ENCODE measurements at places on chromosomes 11 and 22.

GRCh38 chr11:72932132-72932570 lies 117.9 kb downstream of the ATG16L2 start:
- DNase-seq: no peak

DNA sequence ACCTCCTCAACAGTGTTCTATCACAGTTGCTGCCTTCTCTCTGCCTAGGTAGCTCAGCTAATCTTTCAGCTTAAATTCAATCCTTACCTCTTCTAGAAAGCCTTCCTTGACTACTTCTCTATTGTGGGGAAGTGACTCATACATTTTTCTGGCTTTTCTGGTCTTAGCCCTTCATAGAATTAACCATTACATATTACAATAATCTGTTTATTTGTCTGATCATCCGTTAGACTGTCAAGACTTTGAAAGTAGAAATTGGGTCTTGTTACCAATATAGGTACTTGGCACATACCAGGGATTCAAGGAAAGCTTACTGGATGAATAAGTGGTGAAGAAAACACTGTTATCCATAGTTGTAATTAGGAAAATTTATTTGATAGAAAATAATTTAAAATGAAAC lies 89.6 kb downstream of the FANCF start:
- DNase-seq: no peak

DNA sequence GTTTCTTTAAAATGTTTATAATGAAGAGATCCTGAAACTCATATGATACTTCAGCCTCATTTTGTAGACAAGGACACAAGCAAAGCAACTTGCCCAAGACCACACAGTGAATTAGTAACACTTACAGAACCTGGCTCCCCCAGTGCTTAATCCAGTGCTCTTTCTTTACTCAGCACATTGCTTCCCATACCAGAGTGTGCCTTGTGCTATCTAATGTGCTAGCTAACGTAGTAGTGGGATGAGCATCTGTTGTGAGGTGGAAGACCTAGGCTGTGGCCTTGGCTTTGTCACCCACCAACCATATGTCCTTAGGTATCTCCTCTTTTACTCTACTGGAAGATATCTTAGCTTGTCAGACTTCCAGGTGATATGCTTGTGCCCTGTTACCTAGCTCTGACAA lies 5.1 kb downstream of the SPCS2 start:
- DNase-seq: no peak

DNA sequence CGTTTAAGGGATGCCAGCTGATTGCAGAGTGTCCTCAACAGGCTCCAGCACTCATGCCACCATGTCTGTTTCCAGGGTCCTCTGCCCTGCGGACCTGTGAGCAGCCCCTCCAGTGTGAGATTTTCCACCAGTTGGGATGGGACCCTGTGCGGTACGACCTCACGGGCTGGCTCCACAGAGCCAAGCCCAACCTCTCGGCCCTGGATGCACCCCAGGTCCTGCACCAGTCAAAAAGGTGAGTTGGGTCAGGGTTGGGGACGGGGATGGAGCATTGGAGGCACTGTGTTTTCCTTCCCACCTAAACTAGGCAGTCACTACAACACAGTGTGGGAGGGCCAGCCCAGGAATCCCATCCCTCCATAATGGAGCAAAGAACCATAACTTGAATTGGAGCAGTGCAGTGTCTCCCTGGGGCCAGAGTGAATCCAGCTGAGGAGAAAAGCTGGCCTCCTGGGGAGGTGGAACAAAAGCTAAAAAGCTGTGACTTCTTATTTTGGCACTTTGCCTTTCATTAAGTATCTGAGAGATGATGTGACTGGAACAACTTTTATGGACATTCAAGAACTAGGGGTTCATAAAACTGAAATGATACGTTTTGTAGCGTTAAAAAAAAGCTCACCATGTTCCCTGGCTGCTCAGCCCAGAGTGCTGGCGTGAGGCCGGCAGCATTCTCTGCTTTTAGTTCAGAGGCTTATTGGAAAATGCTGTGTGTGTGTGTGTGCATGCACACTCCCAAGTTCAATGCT lies 101.8 kb downstream of the MYO18B start:
- DNase-seq: no peak

DNA sequence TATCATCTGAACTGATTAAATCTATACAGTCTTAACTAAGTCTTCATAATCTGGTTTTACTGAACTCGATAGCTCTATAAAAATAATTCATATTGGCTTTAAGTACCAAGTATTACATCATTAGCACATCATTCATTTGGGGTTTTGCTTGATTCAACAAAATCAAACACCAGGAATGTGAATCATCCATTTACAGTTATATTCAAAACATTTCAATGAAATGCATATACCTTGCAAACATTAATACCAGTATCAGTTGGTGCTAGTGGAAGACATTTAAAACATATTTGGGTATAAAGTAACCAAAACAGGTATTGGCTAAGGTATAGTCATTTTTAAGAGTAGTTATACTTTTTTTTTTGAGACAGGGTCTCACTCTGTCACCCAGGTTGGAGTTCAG lies 12.2 kb upstream of the CCDC89 start:
- DNase-seq: no peak

GRCh38 chr22:41770715-41771468 lies 29.6 kb upstream of the CCDC134 start:
- DNase-seq: no peak

- DNase-seq: no peak
Measured at GRCh38 chr11:88039476-88040147, 135.6 kb downstream of the RAB38 start.

DNA sequence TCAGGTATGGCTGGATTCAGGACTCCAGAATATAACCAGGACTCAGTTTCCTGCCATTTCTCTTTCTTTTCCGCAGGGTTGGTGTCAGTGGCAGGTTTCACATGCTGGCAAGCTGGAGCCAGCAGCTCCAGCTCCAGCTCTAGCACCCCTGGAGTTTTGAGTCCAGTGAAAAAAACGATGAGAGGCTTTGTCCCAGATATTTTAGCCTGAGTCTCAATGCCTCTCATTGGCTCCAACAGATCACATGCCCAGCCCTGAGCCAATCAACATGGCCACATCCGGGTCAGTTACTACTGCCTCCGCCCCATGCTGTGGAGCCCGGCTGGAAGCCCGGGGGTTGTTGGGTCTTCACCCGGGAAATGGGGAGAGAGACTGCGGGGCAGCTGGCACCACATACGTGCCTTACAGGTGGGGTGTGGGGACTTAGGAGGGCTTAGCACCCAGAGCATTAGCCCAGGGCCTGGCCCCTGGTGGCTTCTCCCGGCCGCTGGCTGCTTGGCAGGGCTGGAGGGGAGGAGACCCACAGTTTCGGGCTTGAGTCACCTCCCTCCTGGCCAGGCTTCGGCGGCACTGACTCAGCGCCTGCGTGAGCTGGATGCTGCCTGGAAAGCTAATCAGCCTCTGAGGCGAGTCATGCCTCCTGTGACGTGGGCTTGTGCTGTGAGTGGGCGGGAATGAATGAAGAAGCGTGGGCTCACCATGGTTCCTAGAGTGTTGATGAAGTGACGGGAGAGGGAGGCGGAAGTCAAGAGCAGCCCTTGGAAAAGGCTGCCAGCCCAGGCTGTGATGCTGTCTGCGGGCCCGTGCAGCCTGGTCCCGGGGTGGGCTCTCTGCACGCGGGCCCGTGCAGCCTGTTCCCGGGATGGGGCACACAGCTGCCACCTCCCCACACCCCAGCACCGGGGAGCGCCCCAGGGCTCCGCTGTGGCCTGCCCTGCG lies 15.3 kb upstream of the MRTFA start:
- DNase-seq: peak; percentile 58

DNA sequence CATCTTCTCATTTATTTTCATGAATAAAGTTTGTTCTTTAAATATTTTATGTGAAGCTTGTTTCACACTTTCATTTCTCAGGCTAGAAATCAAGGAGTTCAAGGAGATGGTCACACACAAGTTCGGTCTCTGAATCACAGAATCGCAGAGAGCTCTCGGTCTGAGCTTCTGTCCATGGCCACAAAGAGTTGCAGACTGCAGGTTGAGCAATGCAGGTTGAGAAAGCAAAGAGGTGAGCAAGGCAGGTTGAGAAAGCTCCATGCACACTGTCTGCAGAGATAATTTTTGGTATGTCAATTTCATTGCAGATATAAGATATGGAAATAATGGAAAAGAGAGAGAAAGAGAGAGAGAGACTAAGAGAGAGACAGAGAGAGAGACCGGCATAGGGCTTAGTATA lies 32.9 kb upstream of the VWA5A start:
- DNase-seq: no peak

DNA sequence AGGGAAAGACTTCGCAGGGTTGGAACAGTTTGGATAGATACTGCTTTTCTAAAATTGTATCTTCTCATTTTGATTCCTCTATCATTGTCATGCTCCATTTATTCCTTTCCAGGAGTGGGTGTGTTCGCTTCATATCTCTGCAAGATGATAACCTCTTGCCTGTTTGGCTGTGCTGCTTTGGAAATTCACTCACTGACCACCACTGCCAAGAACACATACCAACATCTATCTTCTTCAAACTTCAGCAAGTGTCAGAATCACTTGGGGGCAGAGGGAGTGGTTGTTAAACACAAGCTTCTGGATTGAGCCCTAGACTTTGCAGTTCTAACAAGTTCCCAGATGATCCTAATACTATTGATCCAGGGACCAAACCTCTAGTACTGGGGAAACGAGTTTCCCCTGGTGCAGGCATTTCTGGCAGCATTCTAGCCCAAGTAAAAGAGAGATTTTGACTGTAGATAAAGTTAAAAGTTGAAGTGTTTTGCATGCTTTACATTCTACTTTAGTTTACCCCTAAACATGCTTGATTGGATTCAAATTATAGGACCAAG lies 11.5 kb upstream of the DKK3 start:
- no peak for DNase-seq

GRCh38 chr11:35116762-35117640 lies 22.0 kb upstream of the CD44 start:
- no peak for DNase-seq

- no peak for DNase-seq
Measured at GRCh38 chr11:125124618-125124992, 13.2 kb upstream of the TMEM218 start.

- no peak for DNase-seq
Measured at GRCh38 chr11:79458709-79459108, 17.9 kb upstream of the TENM4 start.

DNA sequence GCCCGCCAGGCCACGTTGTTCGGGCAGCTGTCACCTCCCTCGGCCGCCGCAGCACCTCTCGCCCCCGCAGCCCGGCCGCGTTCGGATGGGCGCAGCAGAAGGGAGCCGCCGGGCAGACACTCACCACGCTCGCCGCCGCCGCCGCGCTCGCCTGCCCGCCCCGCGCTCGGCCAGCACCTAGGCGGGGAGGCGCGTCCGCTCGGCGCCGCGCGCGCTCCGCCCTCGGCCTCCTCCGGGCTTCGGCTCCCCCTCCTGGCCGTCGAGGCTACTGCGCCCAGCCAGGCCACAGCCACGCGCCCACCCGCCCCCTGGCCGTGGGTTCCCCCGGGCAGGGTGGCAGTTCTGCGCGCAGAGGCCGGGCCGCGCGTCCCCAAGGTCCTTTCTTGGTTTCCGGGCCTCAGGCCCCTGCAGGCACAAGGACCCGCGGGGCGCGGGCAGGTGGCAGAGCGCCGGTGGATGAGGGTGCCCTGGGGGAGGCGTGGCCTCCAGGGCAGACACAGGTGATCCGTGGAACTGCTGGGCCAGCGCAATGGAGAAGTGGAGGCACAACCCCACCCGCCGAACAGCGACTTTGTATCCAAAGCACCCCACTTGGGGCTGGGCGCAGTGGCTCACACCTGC lies at the start of gene SLC25A22:
Gene SLC25A22 (minus strand): TSS at position 189 of the 621 bp plus-strand sequence. CDS start 3,275 bp downstream, outside the sequence.
- DNase-seq: peak; percentile 93

GRCh38 chr11:32729976-32730375 lies 64.5 kb downstream of the CCDC73 start:
- DNase-seq: no peak

DNA sequence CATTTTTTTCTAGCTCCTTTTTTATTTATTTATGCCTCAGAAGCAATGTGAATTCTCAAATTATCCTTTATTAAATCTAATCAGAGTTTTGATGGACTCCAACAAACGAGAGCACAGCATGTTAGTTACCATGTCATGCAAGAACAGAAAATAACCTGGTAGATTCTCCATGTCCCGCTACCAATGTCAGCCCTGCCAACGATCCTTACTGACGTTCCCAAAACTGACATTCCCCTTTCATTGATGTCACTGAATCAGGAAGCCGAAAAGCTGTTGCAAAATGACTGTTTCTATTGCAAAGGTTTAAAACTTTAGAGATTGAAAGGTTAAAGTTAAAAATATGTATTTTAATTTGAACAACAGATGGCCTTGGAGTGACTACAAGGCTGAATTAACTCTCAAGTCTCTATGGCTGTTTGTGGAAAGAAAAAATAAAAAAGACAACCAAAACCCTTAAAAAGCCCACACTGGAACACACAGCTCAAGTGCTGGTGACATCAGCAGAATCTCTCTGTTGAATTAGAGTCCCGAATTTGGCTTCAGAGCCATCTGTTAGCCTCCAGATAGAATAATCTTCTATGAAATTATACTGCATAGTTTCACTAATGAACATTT lies 96.8 kb downstream of the BDNF start:
- no peak for DNase-seq

DNA sequence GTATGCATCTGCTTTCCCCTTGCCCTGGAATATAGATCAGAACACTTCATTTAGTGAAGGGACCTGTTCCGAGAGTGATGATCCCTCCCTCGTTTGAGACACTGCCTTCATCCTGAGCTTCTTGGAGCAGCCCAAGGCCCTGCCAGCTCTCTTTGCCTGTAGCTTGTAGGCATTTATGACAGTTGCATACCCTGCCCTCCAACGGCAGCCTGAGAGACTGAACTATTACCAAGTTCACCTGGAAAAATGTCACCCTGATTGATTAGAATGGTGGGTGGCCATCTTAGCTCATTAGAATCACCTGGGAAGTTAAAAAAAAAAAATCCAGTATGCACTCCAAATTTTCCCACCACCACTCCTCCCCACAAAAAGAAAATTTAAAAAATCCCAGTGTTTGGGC lies 1.5 kb downstream of the MICAL3 start:
- no peak for DNase-seq

- DNase-seq: no peak
Measured at GRCh38 chr11:10454878-10455631, at the start of gene AMPD3. AMPD3 (plus strand) TSS chr11:10455264; CDS start chr11:10461520, 6,256 bp downstream.

- DNase-seq: no peak
Measured at GRCh38 chr11:46134061-46134460, 12.8 kb upstream of the PHF21A start.

GRCh38 chr11:72633068-72633467 lies 41.2 kb downstream of the PDE2A start:
- no peak for DNase-seq

DNA sequence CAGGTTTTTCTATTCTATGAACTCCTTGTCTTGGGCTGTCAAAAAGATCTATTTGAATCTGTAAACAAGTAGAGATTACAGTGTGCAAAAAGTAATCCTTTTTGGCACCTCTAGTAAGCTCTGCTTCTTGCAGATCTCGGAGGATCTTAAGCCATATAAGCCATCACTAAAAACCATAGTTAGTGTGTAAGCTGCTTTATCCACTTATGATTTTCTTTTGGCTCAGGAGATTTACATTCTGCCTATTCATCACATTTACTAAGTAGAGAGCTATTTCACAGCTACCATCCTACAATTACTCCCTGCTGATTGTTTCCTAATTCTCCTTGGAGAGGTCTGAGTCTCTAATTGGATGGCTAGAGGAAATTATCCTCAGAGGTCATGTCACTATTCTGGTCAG lies 385.7 kb downstream of the AASDHPPT start:
- DNase-seq: no peak
